Liver (tissue), 10 donors: ENCODE measurements at places on chromosomes 6 and 20. TPM values are rescaled to one million over a fixed set of nuclear protein-coding genes. Genes with fewer than 3 reads are reported as not detected.
A peak's percentile ranks its signal among the peaks of the same experiment; 100 is the strongest.

The HLA-DOA gene
- total RNA-seq, result 3.0 TPM

The LAMP5 gene
- 0.09 TPM for total RNA-seq

The GINM1 gene
- total RNA-seq, result 20.1 TPM

The C6orf141 gene
- total RNA-seq, result 0.84 TPM

The MTCH1 gene
- 79.6 TPM for total RNA-seq

The GSTA1 gene
- 59.4 TPM for total RNA-seq

The TBC1D22B gene
- total RNA-seq, result 2.4 TPM

The ULBP3 gene
- total RNA-seq, result 0.92 TPM

The CRIP3 gene
- total RNA-seq, result 1.6 TPM

- no peak for DNase-seq
These were observed 97.8 kb downstream of the PACRG start for GRCh38 chr6:162825597-162825996.

DNA sequence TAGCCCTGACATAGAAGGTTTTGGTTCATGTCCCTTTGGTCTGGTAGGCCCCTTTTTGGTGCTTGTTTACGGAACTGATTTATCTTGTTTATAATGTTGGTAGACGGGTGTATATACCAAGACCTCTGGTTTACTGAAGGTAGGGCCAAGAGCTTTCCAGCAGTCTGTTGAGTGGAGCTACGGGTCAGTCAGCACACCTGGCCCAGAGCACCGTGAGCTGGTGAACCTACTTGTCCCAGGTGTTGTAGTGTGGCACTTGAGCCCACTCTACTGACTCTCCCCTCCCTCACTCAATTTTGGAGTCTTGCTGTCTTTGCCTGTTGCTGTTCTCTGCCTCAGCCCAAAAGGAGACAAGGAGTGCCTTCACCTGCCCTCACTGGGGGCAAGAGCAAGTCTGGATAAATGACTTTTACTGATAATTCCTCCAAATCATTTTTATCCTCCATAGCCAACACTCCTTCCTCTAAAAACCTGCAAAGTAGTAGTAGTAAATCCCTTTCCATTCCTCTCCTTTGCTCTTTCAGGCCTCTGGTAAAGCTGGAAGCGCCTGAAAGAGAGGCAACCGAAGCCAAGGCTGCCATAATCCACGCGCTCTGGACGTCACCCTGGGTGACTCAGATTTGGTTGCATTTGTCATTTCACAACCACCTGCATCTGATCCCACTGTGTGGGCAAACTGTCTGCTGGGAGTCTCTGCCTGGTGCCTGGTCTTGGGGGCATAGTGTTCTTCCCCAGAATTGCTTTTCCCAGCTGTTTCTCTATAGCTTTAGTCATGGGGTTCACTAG is 22.2 kb downstream of the RREB1 start:
- DNase-seq, result no peak

DNA sequence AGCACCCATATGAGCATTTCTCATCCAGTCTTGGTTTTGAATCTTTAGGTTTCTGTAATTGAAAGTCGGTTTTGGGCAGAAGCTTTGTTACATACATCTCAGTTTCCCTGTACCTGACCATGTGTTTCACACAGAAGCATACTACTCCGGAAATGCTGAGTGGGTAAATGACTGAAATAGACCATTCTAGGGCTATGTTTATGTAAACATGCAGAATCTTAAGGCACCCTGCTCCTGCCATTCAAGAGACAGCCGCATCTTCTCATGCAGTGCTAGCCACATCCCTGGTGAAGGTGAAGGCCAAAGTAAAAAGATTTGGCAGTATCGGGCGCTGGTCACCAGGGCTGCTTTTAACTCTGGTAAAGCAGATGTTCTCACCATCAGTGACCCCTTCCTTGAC is 171.3 kb downstream of the ISM1 start:
- no peak for DNase-seq

- peak; percentile 32 for DNase-seq
These were observed 42.0 kb downstream of the TGM2 start for GRCh38 chr20:38123021-38123587.

DNA sequence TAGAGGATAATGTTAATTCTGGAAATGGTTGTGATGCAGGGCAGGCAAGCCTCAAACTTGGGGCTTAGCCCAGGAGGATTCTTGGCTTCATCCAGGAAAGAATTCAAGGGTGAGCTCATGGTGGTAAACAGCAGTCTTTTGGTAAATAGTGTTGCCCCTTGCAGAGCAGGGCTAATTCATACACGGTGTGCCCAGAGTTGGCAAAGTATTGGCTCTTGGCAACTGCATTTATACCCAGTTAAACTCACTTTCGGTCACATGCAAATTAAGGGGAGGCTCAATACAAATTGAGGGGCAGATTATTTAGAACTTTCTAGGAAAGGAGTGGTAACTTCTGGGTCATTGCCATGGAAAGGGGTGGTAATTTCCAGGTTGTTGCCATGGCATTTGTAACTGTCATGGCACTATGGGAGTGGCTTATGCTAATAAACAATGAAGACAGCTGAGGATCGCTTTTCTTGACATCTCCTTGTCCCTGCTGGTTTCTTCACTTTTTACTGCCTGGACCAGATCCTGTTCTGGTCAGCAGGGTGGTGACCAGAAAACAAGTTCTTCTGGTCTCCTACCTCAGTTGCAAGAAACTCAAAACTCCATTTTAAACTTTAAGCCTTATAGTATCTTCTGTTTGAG is 3.9 kb upstream of the OTOR start:
- DNase-seq, result no peak

GRCh38 chr6:156698239-156699016 is 78.8 kb upstream of the ARID1B start:
- no peak for DNase-seq

DNA sequence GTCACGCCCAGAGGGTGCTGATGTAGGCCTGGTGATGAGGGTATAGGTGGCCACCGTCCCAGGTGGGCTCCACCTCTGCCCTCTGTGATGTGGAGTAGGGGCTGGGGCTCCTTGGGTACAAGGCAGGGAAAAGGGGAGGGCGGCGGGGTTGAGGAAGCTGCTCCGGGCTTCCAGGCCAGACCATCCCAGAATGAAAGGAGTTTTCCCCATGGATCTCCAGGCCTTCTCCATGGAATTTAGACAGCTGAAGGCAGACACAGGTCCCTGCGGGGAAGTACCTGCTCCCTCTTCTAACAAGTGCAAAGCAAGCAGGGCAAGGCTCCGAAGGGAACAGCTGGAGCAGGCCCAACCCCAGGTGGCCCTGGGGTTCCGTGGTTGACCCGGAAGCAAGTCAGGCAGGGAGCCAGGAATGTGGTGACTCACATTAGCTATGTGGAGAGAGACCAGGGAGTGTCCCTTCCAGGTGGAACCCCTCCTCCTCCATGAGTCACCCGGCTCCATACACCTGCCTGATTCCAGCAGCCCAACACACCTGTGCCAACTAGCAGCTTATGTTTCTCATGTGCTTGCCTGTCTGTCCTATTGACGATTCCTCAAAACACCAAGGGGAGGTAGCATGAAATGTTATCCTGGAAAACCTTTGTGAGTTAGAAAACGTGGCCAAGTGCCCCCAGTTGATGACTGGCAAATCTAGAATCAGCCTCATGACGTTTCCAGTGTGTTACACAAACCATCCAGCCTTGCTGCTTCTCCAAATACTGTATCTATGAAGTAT is 59.7 kb upstream of the SNX9 start:
- no peak for DNase-seq

GRCh38 chr6:81612136-81612535 is 140.3 kb downstream of the TENT5A start:
- no peak for DNase-seq

- DNase-seq, result no peak
These were observed 579.5 kb downstream of the TFAP2B start for GRCh38 chr6:51398064-51398705.

- no peak for DNase-seq
These were observed 60.7 kb upstream of the GJE1 start for GRCh38 chr6:142071981-142072380.

GRCh38 chr6:139648430-139649000 is 274.1 kb upstream of the CITED2 start:
- DNase-seq, result peak; percentile 61

DNA sequence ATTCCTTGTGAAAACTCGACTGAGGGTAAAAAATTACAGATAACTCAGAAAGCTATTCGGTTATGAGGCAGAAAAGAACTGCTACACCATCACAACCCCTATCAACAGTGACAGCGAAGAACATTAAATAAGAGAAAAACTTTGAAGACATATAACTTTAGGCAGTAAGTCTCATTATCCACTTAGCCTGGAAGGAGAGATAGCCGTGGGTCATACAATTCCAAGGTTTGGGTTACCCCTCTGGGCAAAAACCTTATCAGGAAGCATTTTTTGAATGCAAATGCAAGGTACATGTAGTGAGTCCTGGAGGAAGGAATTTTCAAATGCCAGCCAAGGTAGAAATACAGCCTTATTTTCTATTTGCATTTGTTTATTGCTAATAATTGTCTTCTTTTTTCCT is 129.8 kb downstream of the FLRT3 start:
- DNase-seq, result no peak

- peak; percentile 57 for DNase-seq
These were observed 13.3 kb downstream of the GRM4 start for GRCh38 chr6:34132486-34133185.

GRCh38 chr6:134768931-134769330 is 181.0 kb downstream of the ALDH8A1 start:
- DNase-seq, result no peak

GRCh38 chr6:18585032-18585573 is 198.0 kb downstream of the RNF144B start:
- no peak for DNase-seq

DNA sequence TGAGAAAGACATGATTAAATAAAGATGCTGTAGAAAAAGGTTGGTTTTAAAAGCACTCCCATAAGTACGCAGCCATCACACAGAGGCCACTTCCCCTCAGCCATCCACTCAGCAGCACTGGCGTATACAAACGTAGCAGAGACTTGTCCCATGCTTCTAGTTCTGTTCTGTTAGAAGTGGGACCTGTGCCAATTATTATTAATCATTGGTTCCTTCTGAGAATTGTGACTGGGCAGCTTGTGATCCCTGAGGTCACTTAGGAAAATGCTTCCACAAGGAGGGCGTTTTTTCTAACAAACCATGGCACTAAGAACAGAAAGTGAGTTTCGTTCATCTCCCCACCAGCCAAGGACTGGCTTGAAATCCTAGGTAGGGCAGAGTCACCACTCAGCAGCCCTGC is 53.9 kb downstream of the FAM120B start:
- DNase-seq, result no peak

- DNase-seq, result no peak
These were observed 593 bp upstream of the RALGAPB start for GRCh38 chr20:38471987-38472512.

GRCh38 chr6:20790032-20790791 is 256.0 kb downstream of the CDKAL1 start:
- no peak for DNase-seq

DNA sequence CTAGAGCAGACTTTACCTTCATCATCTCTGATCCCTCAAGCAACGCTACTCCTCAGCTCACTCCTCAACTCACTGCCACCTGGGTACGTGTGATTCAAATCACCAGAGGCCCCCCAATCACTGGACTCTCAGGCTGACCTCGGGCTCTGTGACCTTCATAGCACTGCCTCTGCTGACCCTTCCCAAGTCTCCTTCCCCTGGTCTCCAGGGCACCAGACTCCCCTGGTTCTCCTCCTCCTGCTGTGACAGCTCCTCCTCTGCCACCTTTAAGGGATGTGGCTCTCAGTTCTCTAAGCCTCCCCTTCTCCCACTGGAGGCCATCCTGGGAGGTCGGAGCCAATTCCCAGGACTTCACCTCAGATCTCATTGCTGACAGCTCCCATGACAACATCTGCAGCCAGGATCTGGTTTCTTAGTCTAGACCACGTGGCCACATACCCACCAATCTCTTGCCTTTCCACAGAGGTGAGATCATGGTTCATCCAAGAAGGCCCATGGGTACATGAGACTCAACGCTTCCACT is 90.4 kb downstream of the NFATC2 start:
- no peak for DNase-seq

DNA sequence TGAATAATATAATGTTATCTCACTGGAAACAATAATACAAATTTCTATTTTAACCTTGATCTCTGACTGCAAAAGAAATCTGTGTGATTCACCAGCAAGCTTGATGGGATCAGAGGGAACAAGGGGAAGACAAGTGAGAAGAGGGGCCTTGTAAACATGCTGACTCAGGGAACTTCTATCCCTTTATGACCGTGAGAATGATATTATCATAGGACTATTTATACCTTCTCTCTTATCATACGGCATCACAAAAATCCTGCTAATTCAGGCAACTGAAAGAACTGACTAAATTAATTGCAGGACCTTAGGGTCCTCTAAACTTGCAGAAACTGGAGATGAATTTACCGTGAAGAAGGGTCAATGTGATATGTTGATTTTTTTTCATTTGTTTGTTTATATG is 173.3 kb downstream of the PTPRK start:
- no peak for DNase-seq

GRCh38 chr6:110097443-110097842 is 82.0 kb downstream of the WASF1 start:
- no peak for DNase-seq

GRCh38 chr20:45503403-45503802 is 12.0 kb downstream of the SPINT3 start:
- DNase-seq, result no peak

DNA sequence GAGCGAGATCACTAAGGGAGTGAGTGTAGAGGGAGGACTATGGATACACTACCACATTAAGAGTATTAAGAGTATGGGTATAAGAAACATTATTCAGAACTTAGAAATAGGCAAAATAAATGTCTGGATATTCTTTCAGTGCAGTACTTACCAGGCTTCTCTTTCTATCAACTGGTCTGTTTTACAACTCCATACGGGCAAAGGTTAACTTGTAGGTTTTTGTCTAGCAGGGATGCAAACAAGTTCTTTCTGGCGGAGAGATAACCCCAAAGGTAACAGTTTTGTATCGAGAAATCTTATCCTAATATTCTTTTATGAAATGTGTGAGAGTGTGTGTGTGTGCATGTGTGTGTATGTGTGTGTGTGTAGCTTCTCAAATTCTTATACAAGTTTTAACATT is 186.2 kb downstream of the ARHGAP18 start:
- DNase-seq, result no peak

DNA sequence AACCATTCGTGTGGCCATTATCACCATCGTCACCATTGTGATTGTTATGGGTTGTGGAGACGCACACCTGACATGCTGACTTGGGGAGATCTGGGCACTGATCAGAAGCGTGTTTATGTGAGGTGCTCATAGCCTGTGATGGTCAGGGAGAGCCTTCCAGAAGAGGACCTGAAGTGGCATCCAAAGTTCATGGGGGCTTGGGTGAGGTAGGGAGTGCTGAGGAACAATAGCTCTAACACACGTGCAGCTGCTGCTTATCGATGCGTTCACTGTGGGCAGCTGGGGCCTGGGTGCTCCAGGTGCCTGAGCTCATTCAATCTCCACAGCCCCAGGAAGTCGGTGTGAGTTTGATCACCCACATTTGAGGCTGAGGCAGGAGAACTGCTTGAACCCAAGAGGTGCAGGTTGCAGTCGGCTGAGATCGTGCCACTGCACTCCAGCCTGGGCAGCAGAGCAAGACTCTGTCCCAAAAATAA is 227.3 kb downstream of the PREX1 start:
- DNase-seq, result no peak

DNA sequence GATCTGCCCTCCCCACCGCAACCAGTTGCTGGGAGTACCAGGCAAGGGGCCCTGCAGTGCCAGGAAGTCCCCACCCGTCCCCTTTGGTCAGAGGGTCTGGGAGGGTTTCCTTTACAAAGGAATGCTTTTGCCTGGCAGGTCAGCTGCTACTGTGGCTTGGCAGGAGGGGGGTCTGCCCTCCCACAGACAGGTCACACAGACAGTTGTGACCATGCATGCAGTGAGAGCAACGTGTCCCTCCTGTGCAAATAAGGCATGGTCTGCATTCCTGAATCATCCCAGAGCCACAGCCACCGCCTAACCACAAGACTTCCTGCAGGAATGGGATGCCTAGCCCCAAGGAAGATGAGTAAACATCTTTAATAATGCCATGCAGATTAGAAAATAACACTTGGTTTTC is 439 bp upstream of the F13A1 start:
- DNase-seq, result no peak
